ENCODE measurements at places on chromosomes 3 and 15. TPM values are rescaled to one million over a fixed set of nuclear protein-coding genes. Genes with fewer than 3 reads are reported as not detected.

PTPRG gene
- total RNA-seq, result 3.2 TPM

TFRC gene
- 101 TPM for total RNA-seq

CIDEC gene
- 2.8 TPM for total RNA-seq

COL6A5 gene
- total RNA-seq, result not detected

STRA6 gene
- 62.5 TPM for total RNA-seq

POLG gene
- total RNA-seq, result 53.5 TPM

C15orf39 gene
- 29.1 TPM for total RNA-seq

PLA2G4D gene
- not detected for total RNA-seq

GOLGA8T gene
- total RNA-seq, result 0.66 TPM

RBM6 gene
- 27.3 TPM for total RNA-seq

MUC20 gene
- total RNA-seq, result 0.59 TPM

CP gene
- total RNA-seq, result 6.5 TPM

TICRR gene
- total RNA-seq, result 15.9 TPM

LDHAL6B gene
- total RNA-seq, result not detected

MTFMT gene
- 23.7 TPM for total RNA-seq

OIP5 gene
- 14.3 TPM for total RNA-seq

SNX22 gene
- 1.5 TPM for total RNA-seq

CYP1A2 gene
- not detected for total RNA-seq

GLDN gene
- not detected for total RNA-seq

SAMD7 gene
- total RNA-seq, result not detected

BBS4 gene
- 23.4 TPM for total RNA-seq

FSIP1 gene
- total RNA-seq, result 0.51 TPM

DBR1 gene
- 13.2 TPM for total RNA-seq

NCBP2 gene
- 49.0 TPM for total RNA-seq

CAPN7 gene
- 25.5 TPM for total RNA-seq

MASP1 gene
- total RNA-seq, result 0.06 TPM

PLSCR2 gene
- not detected for total RNA-seq

REC114 gene
- not detected for total RNA-seq

ATP13A5 gene
- not detected for total RNA-seq

PLXNA1 gene
- 27.0 TPM for total RNA-seq

All from A549 treated with DMSO at 1 μM for 4 hours (cell line).